Heart right ventricle (tissue), 16 donors: ENCODE measurements at places on chromosomes 5 and 9. TPM values are rescaled to one million over a fixed set of nuclear protein-coding genes. Genes with fewer than 3 reads are reported as not detected.

TSLP gene
- 4.7 TPM for total RNA-seq

KIAA0825 gene
- 2.4 TPM for total RNA-seq

DNA sequence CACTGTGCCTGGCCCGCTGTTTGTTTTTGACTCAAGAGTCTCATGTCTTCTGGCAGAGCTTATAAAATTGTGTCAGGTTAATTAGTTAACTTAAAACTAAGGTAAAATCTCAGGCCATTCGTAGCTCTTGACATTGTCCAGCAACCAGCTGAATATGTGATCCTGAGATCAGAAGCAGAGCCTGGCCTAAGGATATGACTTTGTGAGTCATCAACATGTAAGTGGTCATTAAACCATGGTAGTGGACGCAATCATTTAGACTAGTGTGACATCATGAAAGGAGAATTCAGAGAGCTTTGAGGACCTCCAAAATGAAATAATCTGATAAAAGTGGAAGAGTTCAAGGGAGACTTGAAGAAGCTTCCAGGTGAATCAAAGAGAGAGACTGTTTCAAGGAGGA is 23.3 kb downstream of the SPZ1 start:
- no peak for DNase-seq

- no peak for DNase-seq
Measured at GRCh38 chr5:136098176-136098575, 34.5 kb upstream of the SMAD5 start.

LSM11 gene
- 1.5 TPM for total RNA-seq

GRCh38 chr5:68557162-68557936 is 341.8 kb downstream of the PIK3R1 start:
- no peak for DNase-seq

CORO2A gene
- total RNA-seq = 0.27 TPM

OR13C2 gene
- total RNA-seq = not detected

DNA sequence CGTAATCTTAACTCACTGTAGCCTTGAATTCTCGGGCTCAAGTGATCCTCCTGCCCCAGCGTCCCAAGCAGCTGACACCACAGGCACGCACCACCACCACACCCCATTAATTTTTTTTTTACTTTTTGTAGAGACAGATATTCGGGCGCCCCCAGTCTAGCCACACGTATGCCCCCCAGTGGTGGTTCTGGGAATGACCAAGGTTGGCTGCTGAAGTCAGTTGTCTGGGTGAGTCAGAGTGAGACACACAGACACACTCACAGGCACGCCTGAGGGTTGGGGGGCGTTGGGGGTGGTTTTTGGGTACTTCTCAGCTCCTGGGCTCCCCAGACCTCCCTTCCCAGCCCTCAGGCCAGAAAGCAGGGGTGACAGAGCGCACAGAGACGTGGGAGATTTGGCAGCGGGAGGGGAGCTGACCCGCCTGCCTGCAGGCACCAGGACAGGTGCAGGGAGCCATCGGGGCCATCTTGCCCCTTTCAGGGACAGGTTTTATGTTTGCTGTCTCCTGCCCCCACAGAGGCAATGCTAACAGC is 4.2 kb upstream of the ENTPD8 start:
- peak; percentile 77 for DNase-seq

DNA sequence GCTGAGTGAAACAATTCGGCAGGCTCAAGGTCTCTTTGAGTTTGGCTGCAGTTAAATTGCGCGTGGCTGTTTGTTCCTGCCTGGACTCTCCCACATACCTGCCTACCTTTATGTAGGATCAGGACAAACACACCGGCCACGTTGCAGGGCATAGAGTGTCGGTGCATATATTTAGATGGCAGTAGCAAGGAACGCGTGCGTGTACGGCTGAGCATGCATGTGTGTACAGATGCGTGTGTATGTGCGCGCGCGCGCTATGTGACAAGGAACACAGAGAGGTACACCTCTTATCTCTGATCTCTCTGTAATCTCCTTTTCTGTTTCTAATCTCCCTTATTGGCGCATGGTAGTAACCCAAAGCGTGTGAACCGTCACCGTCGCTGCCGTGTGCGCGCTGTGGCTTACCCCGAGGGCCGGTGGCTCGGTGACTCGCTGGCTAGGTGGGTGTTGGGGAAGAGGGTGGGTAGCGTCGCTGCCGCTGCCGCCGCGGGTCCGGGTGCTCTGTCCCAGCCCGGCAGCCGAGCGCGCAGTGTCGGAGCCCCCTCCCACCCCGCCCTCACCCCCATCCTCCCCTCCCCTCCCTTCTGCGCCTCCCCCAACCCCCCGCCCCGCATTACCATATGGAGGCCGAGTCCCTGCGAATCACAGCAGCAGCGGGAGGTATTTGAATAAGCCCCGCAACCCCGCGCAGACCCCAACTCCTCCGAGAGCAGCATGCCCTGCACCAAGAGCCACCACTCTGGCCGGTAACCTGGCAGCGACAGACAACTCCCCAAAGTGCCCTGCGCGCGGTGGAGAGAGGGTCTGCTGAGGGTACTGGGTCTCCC is 204.8 kb downstream of the MEF2C start:
- DNase-seq = no peak

GRCh38 chr5:82821846-82822633 is 255.2 kb downstream of the TMEM167A start:
- DNase-seq = no peak

DNA sequence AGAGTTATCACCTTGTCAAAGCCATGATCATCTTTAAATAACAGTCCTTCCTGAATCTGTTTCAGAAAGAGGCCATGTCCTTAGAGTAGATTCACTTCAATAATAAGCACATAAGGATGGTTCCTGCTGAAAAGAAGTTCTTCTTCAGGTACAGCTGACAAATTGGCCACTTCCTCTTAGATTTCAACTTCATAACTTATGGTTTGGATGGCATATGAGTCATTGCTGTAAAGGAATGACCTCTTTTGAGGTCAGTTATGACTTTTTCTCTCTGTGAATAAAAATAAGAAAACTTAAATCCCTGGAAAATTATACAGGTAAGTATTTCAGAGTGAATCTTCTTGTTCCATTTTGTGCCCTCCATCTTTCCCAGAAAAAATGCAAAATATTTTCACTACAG is 555.3 kb upstream of the ZNF462 start:
- DNase-seq = no peak
